ENCODE measurements at places on chromosomes 13 and 19.

DNA sequence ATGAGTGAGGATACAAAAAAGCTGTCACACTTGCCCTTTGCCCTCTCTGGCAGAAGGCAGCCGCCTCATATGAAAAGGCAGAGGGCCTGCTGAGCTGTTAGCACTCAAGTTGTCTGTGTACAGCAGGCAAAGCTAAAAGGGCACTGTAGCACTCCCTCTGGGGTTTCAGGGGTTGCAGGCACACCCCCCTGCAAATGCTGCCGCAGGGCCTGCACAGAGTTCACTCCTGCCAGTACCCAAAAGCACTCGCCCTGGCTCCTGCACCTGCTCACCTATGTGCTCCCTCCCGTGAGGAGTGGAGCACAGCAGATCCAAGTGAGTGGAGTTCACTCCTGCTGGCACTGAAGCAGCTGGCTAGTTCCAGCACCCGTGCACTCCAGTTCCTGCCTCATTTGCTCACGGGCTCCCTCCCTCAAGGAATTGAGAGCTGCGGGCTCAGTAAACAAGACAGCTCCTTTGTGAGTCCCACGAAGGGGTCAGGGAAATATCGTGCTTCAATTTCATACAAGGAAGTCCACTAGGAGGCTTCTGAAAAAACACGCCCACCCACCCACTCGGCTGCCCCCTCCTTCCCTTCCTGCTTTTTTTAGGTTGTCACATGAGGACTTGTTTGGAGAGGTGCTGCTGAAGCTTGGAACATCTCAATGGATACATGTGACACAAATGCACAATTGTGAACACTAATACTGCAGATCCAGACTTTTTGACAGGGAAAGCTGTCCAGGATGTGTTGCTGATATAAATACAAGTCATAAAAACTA is 9.9 kb upstream of the RCBTB2 start:
- peak; percentile 42 for DNase-seq

- no peak for DNase-seq
Measured at GRCh38 chr13:99307648-99308339, 595 bp upstream of the GPR183 start.

DNA sequence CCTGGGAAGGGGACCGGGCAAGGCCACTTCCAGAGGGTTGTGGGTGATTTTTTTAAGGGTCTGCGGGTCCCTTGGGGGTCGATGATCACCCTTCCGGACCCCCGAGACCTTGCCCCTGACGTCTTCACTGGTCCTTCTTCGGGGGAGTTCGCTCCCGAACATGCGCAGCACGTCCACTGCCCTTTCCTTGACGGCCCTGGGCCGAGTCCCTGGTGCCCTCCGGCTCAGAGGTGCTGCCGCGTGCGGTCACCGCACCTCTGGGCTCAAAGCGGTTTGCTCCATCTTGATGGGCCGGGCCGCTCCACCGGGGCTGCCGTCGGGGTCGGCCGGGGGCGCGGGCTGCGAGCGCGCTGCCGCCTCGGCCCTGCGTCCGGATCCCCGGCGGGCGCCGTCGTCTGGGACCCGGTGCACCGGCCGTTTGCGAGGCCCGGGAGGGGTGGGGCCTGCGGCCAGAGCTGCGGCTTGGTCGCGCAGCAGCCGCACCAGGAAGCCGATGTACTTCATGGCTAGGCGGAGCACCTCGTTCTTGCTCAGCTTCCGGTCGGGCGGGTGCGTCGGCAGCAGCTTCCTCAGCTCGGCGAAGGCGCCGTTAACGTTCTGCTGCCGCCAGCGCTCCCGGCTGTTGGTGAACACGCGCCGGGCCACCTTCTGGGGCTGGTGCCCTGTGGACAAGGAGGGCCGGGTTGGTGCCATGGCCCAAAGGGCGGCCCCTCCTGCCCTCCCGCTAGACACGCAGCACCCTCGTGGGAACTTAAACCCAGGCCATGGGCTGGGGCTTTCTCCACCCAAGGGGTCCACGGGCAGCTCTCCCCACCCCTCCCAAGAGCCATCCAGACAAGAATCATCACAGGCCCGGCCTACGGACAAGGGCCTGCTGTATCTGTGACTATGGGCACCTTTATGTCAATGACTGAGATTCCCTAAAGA is 3.3 kb downstream of the LYL1 start:
- DNase-seq: no peak

DNA sequence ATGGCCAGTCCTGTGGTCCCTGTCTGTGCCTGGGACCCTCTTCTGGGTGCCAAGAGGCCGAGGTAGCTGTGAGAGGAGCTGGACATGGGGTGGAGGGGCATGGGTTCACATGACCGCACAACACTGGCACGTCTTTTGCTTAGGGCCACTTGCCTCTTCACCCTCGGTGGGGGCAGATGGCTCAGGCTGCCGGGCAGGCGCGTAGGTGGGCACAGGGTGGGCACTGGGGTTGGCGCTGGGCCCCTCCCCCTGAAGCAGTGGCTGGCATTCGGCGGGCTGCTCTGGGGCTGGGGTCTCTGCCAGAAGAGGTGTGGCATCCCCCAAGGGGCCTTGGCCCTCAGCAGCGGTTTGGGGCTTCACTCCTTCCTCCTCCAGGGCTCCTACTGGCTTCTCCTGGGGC is 8.4 kb downstream of the PALM3 start:
- DNase-seq: no peak

DNA sequence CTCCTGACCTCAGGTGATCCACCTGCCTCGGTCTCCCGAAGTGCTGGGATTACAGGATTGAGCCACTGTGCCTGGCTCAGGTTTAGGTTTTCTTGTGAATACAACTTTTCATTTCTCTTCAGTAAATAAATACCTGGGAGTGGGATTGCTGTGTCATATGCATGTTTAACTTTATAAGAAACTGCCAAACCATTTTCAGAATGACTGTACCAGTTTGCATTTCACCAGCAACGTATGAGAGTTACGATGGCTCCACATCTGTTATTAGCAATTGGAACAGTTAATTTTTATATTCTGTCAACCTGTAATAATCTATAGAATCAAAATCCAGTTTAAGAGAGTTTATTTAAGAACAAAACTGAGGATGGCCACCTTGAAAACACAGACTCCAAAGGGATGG is 52.2 kb downstream of the TEX26 start:
- DNase-seq: no peak

DNA sequence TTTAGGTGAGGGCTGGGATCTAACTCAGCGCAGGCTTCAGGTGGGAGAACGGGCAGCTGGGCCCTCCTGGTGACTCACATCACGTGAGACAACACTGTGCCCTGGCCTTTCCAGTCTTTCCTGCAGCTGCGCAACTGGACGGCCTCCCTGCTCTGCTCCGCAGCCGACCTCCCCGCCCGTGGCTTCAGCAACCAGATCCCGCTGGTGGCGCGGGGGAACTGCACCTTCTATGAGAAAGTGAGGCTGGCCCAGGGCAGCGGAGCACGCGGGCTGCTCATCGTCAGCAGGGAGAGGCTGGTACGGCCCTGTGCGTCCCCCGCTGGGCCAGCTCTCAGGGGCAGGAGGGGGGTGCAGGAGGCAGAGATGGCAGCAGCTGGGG is 8.8 kb downstream of the SPPL2B start:
- DNase-seq: no peak

- DNase-seq: no peak
Measured at GRCh38 chr19:44725684-44726083, 22.8 kb upstream of the BCL3 start.

DNA sequence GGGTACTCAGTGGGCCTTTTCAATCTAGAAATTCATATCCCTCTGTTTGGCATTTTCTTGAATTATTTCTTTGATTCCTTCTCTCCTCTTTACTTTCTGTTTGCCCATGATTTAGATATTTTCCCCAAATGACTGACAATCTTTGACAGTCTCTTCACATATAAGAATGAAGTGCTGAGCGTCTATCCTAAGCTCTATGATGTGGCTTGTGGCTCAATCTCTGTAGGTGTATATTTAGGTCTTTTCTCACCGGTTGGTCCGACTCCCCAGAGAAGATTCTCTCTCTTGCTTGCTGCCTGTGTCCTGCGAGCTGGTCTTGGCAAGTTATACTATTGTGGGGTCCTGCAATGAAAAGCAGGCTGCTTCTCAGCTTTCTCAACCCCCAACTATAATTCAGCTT is 29.0 kb downstream of the FLT3 start:
- DNase-seq: no peak

DNA sequence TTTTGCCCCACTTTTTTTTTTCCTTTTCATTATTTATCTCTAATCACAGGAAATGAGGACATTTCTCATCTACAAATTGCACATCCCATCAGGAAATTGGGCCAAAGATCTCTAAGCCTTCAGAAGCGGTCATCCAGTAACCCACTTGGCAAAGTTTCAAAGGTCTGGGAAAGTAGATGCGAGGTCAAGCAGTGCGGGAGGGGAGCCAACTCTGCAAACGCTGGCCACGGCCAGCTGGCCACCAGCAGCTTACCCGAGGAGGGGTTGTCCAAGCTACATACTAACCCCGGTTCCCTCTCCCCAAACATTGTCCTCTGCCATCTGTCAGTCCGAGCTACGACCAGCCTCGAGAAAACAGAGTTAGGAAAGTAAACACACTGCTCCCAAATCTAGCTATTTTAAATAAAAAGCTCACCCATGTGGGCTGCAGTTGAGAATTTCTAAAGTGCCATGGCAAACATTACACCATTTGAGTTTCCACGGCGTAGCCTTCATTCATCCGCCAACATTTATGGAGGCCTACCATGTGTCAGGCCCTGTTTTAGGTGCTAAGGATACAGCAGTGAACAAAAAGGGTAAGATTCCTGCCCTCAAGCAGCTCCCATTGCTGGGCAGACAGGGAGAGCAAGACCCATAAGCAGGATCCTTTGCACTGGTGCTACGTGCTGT is 11.5 kb downstream of the FFAR2 start:
- DNase-seq: no peak

- DNase-seq: no peak
Measured at GRCh38 chr13:40220299-40220935, 446.0 kb downstream of the FOXO1 start.

DNA sequence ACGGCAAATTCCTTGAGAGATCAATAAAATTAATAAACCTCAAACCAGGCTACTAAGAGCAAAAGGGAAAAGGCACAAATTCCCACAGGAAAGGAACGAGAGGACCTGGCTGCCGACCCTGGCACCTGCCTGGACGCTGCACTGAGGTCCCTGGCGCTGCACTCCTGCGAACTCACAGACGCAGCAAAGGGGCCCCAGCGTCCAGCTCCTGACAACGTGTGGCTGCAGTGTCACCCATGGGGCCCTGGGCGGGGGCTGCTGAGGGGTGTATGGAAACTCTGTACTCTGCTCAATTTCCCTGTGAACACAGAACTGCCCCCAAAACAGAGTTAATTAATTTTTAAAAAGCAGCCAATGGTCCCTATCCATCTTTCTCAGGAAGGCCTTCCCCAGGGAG is 61.3 kb upstream of the C13orf46 start:
- DNase-seq: no peak

GRCh38 chr19:57506163-57506562 is 6.4 kb downstream of the ZNF773 start:
- no peak for DNase-seq

DNA sequence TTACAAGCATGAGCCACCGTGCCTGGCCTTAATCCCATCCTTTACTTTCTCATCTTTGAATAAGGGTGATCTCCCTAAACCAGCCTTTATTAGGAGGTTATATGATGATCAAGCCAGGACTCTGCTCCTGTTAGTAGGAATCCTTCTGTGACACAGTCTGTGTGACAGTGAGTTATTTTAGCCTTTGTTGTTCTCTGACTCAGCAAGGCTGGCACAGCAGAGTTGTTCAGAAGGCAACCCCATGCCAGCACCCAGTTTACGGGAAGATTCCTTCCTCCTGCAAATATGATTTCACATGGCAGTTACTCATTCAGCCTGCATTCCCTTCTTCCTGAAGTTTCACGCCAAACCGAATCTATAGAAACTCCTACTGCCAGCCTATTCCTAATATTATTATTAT is 10.5 kb upstream of the MIER2 start:
- no peak for DNase-seq

- peak; percentile 87 for DNase-seq
Measured at GRCh38 chr19:34712395-34713261, 21.4 kb upstream of the ZNF181 start.

GRCh38 chr13:53890696-53891095 is 862.1 kb downstream of the OLFM4 start:
- no peak for DNase-seq

DNA sequence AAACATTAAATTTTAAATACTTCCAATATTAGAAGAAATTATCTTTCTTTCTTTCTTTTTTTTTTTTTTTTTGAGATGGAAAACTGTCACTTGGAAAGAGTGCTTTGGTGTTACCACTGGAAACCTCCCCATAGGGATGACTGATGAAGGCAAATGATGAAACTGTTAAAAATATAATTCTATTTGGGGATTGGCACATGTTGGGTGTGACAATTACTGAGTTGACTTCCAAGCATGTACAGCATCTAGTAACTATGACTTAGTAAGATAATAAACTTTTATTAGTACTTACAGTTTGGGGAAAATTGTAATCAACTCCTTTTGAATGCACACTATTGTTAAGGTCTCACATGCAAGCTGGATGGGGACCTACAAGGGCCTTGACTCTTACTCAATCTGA is 592.5 kb downstream of the KCTD12 start:
- DNase-seq: no peak

DNA sequence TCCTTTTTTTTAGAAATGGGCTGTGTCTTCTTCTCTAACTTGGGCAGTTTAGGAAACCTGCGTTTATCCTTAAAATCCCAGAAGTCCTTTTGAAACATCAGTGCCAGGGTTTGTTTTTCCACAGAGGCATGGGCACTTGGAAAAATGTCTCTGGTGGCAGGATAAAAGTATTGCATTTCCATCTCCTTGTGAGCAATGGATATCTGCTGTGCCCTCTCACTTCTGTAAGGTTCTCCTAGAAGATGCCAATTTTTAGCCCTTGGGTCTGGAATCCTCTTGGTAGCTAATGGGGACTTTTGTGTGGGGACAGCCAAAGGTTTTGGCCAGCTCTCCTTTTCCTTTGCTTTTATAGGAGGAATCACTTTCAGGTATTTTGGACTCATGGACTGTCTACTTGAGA is 21.0 kb downstream of the WDR87 start:
- no peak for DNase-seq

DNA sequence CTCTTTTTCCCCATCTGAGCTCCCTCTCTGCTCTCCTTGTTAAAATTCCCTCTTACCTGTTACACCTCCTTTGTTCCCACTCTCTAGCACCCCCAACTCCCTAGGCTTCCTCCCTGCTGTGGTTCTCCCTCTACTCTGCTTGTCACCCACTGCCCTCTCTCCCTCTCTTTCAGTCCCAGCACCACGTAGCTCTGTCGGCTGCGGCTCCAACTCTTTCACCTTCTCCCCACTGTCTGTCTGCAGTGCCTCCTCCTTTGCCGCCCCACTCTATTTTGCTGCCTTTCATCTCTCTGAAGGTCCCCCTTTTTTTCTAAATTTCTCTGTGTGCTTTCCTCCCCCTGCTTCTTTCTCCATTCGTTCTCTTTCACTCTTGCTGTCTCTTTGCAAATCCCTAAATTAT is 1.1 kb downstream of the ZNF836 start:
- DNase-seq: no peak

GRCh38 chr13:45522571-45522970 is 57.8 kb downstream of the COG3 start:
- no peak for DNase-seq

GRCh38 chr13:108708921-108709320 is 79.5 kb downstream of the MYO16 start:
- DNase-seq: no peak

GRCh38 chr13:40197936-40198595 is 468.4 kb downstream of the FOXO1 start:
- DNase-seq: no peak

Measured in NCI-H2107 (cell line).